ENCODE measurements at places on chromosomes 3 and 15.

DNA sequence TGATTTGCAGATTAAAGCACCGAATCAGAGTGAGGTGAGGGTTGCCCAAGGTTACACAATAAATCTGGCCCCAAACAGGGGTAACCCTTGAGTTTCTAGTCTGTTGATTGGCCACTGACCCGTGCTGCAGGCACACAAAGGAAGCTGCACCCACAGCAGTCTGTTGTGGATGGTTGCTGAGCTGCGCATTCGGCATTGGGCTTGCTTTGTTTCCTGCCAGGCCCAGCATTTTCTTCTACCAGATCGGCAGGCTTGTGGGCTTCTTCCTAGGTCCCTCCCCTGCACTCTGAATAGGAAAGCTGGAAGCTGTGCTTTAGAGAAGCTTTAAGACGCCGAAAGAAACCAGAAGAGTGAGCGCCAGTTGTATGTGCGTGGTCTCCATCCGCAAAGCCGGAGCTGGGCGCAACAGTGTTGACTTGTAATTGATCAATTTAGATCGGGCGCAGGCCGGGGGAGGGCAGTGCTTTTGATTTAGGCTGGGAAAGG is 12.1 kb downstream of the B3GNT5 start:
- DNase-seq: peak; percentile 70

GRCh38 chr3:53523346-53523745 is 28.9 kb downstream of the CACNA1D start:
- no peak for DNase-seq

DNA sequence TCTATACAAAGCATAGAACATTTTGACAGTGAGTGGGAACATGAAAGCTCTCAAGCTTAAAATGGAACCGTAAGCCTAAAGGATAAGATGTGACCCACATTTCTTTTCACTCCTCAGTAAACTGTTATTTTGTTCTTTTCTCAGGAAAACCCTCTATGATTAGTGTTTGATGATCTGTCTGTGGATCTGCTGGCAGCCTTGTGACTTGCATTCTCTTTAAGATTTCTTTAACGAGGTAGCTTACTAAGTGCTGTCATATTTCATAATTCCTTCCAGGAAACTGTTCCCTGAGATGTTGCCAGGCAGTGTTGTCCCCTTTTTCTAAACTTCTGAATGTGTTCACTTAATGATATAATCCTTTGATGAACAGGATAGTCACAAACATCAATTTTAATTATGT is 167.6 kb downstream of the PYDC2 start:
- no peak for DNase-seq

DNA sequence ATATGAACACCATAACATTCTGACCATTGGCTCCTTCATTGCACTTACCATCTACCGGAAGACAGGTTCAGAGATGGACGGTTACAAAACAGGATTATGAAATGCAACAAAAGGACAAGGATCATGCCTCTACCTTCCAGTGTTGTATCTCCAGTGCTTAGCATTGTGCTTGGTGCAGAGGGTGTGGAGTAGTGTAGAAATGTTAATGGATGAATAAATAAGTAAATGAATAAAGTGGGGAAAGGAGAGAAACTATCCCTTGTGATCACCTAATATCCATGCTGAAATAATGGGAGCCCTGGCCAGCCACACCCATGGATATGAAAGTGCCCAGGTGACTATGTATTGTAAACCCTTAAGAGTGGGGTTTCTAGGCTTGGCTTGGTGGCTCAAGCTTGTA is 344.8 kb upstream of the LMCD1 start:
- no peak for DNase-seq

DNA sequence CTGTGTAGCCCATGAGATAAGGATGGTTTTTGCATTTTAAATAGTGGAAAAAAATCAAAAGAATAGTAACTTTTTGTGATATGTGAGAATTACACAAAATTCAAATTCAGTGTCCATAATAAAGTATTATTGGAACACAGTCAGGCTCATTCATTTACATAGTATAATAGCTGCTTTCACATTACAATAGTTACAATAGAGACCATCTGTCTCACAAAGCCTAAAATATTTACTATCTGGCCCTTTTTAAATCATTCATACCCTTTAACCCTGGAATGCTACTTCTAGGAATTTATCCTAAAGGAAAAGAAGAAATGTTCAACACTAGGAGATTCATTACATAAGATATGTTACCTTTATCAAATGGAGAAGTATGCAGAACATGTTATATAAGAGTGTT is 35.5 kb upstream of the TM4SF4 start:
- DNase-seq: no peak

DNA sequence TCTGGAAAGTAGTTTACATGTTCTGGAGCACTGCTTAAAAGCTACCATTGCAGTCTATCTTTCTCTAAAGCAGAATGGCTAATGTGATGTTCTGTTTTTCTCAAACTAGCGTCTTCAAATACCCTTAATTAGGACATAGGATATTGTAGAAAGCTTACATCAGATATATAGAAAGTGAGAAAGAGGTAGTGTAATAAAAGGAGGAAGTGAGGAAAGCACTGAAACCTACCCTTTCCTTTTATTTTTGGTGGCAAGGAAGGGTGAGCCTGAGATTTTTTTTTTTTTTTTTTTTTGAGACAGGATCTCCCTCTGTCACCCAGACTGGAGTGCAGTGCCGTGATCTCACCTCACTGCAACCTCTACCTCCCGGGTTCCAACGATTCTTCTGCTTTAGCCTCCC is 9.4 kb downstream of the SENP2 start:
- DNase-seq: no peak

DNA sequence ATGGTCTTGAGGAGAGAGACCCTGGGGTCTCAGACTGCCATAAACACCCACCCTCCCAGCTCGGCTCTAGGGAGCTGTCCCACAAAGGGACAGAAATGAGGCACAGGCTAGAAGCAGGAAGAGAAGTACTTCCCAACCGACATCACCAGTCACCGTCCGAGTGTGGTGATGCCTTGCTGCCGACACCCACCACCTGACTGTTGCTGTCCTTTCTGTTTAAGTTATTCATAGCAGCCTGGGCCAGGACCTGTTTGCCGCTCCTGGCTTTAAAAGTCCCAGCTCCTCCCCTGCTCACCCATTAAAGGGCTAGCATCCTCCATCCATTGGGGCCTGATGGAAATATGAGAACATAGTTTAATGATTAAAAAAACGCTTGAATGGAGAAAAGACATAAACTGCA is 13.2 kb upstream of the SPG11 start:
- no peak for DNase-seq

- peak; percentile 50 for DNase-seq
Observed at GRCh38 chr15:40322531-40323238, 807 bp upstream of the INAFM2 start.

GRCh38 chr15:72482275-72482674 is 8.1 kb downstream of the ARIH1 start:
- DNase-seq: no peak

DNA sequence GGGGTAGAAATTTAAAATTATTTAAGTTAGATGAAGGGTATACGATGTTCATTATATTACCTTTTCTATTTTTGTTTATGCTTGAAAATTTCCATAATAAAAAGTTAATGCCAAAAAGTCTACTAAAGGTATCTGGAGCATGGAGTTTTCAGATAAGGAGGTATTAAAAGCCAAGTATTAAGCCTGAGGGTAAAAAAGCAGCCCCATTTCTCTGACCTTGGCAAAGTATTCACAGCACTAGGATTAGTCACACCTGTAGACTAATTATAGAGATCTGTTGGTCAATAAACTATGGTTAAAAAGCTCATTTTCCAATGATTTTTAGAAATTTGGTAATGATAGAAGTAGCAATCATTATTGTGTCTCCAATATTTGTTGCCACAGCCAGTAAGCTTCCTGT is 23.1 kb downstream of the XRN1 start:
- no peak for DNase-seq

DNA sequence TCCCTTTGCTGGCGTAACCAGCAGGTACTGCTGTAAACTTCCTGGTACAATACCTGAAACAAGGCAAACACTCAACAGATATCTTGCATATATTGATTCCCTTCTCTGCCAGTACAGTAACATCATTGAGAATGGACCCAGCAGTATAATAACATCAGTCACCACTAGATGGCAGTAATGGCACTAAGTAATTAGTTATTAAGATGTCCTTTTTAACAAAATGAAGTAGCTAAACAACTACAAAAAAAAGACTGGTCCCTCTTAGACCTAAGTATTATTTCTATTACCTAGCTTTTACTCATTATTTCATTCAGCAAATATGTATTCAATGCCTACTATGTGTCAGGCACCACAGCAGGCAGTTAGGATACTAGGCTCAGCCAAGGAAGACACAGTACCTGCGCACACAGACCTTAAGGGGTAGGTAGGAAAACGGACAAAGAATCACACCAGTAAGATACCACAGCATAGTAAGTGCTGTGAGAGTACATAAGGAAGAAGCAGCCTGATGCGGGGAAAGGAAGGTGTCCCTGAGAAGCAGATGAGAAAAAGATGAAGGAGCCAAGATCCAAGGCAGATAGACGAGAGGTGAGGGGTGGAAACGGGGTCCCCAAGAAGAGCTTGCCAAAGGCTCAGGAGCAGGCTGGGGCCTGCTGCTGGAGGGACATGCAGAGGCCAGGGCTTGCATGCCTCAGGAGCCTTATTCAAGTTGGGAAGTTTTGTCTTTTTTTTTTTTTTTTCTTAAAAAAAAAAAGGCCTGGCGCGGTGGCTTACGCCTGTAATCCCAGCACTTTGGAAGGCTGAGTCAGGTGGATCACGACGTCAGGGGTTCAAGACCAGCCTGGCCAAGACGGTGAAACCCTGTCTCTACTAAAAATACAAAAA is 102.7 kb upstream of the CHD2 start:
- no peak for DNase-seq

- DNase-seq: peak; percentile 83
Observed at GRCh38 chr15:41941644-41942415, 30.5 kb downstream of the EHD4 start.

- DNase-seq: no peak
Observed at GRCh38 chr15:57914350-57915055, 151.0 kb downstream of the ALDH1A2 start.

DNA sequence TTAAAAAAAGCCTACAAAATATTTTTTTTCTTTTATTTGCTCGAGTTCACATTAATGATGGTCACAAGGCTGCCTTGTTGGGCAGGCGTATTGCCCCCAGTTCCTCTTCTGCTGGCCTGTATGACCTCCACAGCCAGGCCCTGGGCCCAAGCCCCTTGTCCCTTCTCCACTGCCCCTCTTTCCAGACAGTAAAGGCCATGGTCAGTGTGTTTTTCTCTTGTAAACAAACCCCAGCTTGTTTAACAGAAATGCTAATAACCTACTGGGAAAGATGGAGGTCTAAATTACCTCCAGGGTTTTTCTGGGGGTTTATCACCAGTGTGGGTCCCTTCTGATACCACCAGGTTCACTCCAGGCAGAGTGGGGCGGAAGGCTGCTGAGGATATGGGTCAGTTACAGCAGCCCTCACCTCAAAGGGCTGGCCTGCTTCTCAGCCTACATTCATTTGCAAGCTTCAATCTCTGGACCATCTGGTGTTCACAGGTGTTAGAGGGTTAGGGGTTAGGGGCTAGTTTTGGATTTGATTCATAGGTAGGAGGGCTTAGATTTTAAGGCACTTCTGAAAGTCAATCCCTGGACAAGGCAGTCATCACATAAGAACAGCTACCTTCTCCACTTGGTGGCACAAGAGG is 2.0 kb upstream of the MANF start:
- DNase-seq: no peak

DNA sequence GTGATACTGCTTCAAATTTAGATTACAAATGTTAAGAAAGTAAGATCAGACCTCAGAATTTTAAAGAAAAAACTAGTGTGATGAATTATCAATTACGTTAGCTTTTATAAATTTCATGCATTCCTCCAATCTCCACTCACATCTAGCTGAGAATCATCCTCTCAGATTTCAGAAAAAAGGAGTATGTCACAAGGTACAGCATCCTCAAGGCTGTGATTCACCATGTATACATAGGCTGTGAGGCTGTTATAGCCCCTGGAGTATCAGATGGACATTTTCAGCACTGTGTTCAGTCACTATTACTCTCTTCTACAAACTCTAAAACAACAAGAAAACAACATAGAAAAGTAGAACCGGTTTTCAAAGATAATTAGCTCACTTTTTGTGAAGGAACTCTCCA is 214.4 kb downstream of the PCCB start:
- no peak for DNase-seq
